CD4-positive, alpha-beta T cell treated with Interferon alpha-2 for 1 hour (primary cell): ENCODE measurements at places on chromosomes 11 and 22.

DNA sequence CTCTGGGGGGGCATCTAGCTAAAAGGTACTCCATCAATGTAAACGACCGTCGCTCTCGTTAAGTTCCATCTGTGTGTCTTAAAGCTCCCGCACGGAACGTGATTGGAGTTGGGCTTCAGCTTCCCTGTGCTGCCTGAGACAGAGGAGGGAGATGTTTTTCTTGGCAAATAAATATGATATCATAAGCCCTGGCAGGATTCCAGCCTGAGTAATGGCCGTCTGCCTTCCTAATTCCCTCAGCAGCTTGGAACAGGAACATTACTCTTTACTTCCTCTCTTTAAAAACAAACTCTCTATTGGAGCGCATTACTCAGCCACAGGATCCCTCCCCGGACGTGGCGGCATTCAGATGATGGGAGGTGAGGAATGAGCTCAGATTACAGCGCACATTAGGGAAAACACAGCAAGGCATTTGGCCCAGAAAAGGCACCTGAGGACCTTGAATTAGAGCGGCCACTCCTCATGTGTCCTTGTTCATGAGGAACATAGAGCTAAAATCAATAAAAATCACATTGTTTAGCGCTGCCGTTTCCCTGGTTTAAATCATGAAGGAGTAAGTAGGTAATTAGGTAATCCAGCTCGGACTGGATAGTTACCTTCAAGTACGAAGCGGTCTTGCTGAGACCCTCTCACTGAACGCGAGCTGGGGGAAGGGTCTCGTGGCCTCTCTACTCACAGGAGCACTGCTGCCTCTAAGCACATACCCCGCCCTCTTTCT, 230.4 kb downstream of the ST3GAL4 start:
- no peak for DNase-seq

GRCh38 chr22:20238536-20238900, 29.6 kb downstream of the RTN4R start:
- DNase-seq = peak; percentile 59

DNA sequence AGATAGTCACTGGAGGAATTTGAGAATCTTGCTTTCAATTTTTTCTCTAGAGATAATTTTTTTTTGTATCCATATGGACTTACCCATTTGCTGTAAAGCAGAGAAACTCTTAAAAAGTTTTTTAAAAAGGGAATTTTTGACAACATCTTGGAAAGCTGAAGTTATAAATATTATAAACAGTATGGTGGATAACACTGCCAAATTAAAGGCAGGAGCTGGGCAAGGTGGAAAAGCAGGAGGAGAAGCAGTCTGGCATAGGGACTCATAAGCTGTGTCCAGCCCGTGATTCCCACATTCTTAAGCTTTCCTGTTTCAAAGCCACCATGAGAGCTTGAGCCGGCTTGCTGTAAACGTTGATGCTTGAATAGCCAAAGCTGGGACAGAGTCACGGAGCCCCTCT, 149.5 kb downstream of the NAV2 start:
- no peak for DNase-seq

- no peak for DNase-seq
Observed at GRCh38 chr22:24969560-24970301, 17.2 kb downstream of the KIAA1671 start.

DNA sequence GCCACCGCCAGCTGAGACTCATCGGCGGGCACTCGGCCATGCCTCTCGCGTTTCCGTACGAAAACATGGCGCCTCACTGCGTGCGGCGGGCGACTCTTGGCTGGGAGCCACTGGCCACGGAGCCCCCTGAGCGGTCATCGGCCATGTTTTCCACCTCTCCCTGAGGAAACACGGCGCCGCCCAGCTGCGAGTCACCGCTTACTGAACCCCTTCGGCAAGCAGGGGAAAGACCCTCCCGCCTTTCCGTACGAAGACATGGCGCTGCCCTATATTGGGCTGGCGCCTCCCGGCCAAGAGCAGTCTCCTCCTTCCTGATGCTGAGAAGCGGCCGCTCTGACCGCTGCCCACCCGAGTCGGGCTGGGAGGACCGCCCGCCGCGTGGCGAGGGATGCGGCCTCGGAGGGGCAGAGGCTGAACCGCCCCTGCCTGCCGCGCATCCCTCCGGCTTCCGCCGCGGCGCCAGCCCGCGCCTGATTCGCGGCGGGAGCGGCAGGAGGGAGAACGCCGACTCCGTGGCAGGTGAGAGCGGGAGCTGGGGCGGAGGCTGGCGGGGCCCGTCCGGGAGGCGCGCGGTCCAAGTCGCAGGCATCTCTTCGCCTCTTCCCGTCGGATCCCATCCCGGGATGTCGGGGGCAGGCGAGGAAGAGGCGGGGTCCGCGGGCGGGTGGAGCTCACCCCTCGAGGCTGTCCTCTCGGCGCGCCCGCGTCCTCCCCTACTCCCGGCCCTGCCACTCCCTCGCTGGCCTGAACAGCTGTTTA, at the start of gene TCP11L1:
TCP11L1 (plus strand) TSS at position 299 of the 759 bp plus-strand sequence. CDS start 4,202 bp downstream, outside the sequence.
- peak; percentile 82 for DNase-seq

DNA sequence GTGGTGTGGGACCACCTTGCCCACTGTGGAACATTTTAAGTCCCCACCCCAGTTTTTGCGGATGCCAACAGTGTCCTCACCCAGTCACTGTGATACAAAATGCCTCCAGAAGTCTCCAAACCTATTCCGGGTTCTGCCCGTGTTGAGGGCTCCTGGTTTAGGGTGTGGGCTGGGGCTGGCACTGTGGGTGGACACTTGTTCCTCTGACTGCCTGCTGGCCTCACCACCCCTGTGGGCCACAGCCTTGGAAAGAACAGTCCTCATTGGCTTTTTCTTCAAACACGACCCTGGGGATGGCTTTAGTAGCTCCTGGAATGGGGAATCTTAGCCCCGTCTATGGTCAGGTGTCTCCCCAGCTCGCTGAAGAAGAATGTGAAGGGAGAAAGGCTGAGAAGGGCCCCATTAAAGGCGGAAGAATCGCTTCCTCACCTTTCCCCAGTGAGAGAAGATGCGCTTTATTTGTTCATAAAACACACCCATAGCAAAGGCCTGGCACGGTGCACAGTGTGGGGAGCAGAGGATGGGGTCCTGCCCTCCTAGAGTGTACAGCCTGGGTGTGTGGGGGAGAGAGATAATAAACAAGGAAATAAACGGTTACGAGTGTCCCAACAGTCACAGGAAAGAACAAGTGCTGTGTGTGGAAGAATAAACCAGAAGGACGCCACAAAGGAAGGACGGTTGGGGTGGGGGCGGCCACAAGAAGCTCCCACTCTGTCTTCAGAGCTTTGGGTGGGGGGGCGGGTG, 91.6 kb upstream of the SLC22A12 start:
- DNase-seq = no peak

- DNase-seq = peak; percentile 9
Observed at GRCh38 chr11:116224154-116224888, 548.5 kb downstream of the BUD13 start.

DNA sequence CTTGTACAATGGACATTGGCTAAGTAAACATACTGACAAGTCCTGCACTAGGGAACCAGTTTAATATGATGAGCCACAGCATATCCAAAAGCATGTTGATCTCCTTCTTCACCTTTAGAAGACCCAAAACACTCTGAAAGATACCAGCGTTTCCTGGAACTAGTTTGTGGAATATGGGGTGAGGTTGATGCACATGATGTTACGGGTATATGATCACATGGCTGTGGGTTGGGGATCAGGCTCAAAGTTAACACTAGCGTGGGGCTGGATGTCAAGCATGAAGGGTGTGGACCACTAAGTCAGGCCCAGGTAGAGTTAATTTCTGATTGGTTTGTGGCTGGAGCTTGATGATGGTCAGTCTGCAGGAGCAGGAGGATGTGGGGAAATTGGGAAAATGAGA, 9.0 kb downstream of the IGLL5 start:
- DNase-seq = no peak

DNA sequence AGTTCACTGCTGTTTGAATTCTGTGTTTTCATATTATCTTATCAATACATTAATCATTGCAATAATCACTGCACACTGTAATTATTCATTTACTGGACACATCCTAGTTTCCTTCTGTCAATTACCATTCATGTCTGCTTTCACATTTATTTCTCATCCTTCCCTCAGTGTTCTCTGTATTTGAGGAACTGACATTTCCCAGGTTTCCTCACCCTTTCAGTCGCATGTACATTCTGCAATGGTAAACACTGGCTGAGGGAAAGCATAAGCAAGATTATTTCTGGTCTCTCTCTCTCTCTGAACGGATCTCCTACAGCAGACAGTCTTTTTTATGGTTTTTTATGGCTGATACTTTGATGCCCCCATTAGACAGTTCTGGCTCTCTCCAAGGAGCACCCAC, 4.2 kb upstream of the HBD start:
- DNase-seq = no peak

GRCh38 chr11:29200791-29201562, 815.9 kb downstream of the KCNA4 start:
- DNase-seq = no peak

DNA sequence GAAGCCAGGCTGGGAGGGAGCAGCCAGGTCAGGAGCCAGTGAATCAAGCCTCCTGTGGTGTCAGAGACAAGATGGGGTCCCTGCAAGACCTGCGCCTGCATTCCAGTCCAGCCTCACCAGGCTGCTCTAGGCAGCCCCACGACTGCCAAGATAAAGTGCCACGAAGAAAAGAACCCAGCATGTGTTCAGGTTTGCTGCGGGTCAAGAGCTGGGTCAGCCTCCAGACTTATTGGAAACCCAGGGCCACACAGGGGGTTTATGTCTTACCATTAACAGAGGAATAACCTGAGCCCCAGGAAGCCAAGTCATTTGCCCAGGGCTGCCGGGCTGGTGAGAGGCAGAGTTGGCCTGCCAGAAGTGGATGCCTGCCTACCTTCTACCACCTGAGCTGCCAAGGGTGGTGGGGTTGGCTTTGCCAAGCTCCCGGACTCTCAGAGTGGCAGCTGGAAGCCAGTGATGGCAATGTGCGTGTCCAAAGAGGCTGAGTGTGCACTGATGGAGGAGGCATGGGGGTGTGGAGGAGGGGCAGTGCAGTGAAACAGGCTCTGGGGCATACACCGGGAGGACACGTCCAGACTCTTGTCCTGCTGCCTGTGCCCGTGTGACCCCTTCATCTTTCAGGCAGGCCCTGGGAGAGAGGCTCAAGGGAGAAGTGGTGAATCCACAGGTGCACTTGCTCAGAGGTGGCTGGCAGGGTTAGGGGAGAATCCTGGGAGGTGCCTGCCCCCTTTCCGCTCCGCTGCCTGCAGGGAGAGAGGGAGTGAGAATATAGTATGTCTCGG, 1.7 kb downstream of the RASD2 start:
- no peak for DNase-seq

GRCh38 chr11:8289492-8289918, 25.8 kb upstream of the LMO1 start:
- DNase-seq = no peak

DNA sequence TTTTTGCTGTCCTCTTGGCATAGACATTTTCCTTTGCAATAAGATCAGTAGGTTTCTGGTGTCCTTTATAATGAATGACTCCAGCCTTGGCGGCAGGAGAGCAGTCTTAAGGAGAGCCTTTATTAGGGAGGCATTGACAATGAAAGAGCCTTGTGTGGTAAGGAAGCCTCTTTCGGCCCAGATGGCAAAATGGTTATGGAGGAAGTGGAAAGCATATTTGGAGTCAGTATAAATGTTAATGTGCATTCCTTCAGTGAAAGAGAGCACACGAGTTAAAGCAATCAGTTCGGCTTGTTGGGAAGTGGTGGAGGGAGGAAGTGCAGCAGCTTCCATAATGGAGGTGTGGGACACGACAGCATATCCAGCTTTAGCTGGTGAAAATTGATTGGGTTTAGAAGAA, 18.1 kb upstream of the ANO1 start:
- no peak for DNase-seq

DNA sequence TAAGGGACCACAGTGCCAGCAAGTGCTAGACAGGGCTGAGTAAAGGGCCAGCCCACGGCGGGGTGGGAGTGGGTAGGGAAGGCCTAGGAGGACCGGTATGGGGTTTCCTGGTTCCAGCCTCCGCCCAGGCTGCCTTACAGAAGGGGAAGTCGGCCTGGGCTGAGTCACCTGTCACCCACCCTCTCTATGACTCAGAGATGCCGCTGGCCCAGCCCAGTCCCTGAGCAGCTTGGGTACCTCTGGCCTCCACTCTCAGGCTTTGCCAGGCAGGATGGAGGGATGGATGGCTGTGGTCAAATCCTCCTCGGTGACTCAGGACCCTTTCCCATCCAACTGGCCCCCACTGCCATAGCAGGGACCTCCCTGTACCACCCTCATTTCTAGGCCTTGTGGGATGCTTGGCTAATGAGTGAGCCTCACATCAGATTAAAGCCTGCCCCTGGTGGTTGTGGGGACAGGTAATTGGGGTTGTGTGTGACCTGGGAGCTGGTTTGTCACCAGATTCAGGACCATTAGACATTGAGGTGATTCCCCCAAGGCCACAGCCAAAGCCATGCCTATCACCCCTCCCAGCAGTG, 13.9 kb downstream of the SLC35E4 start:
- DNase-seq = peak; percentile 53

GRCh38 chr11:64919627-64920026, 2.6 kb upstream of the ATG2A start:
- DNase-seq = no peak

- DNase-seq = peak; percentile 44
Observed at GRCh38 chr11:31340903-31341572, 28.5 kb downstream of the DCDC1 start.

GRCh38 chr11:106733635-106734034, 284.6 kb downstream of the GUCY1A2 start:
- DNase-seq = no peak

- DNase-seq = no peak
Observed at GRCh38 chr11:71962428-71963038, 33.7 kb downstream of the RNF121 start.

- no peak for DNase-seq
Observed at GRCh38 chr11:72072348-72072747, 8.0 kb downstream of the NUMA1 start.
